ENCODE measurements at places on chromosomes 7 and 10.

DNA sequence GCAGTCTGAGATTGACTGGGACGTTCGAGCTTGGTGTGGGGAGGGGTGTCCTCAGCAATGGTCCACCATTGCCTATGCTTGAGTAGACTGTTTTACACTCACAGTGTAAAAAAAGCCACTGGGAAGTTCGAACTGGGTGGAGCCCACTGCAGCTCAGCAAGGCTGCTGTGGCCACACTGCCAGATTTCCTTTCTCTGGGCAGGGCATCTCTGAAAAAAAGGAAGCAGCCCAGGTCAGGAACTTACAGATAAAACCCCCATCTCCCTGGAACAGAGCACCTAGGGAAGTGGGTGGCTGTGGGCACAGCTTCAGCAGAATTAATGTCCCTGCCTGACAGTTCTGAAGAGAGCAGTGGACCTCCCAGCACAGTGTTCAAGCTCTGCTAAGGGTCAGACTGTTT lies 80.3 kb downstream of the BICC1 start:
- DNase-seq: no peak

DNA sequence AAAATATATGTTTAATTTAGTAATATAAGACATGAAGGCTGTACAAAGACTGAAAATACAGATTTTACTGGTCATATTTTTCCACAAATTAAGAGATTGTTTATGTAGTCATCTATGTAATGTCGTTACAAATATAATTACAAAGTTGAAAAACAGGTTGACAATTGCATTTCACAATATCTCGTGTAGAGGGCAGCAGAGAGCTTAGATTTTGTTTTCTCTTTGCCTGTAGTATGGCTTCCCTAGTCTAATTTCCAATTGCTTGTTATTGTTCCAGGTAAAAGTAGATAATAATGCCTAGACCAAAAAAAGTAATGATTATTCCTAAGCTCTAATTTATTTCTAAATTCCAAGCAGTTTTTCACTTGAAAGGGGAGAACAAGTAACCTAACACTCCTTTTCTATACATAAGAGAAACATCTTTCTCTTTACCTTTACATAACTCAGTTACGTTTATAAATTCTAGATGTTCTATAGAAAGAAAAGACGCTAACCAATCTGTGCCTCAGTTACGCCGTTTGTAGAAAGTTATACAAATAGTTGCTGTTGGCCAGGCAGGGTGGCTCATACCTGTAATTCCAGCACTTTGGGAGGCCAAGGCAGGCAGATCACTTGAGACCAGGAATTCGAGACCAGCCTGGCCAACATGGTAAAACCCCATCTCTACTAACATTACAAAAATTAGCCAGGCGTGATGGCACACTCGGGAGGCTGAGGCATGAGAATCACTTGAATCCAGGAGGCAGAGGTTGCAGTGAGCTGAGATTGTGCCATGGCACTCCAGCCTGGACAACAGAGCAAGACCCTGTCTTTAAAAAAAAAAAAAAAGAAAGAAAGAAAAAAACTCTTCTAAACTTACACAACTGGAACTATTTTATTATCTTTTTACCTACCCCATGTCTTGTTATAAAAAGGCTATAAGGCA lies 30.0 kb downstream of the NET1 start:
- no peak for DNase-seq

DNA sequence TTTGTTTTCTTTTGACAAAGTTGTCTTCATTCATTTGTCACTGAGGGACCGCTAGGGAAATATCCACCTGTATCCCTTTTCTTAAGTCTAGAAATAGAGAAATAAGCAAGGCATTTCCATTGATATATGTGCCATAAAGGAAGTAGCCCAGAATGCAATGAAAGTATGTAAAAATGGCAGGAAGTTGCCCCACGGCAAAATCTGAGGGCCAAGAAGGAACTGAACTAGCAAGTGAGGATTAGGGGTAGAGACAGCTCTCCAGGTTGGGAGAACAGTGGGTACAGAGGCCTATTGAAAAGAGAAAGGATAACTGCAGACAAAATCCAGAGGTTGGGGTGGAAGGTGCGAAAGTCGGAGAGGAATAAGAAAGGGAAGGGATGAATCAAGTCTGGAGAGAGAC lies 56.6 kb upstream of the TOMM7 start:
- no peak for DNase-seq

- DNase-seq: no peak
Observed at GRCh38 chr10:71821909-71822763, 28.9 kb downstream of the PSAP start.

- no peak for DNase-seq
Observed at GRCh38 chr10:4557469-4557868, 268.5 kb upstream of the AKR1E2 start.

- no peak for DNase-seq
Observed at GRCh38 chr7:25454562-25455041, 226.3 kb upstream of the NPVF start.

DNA sequence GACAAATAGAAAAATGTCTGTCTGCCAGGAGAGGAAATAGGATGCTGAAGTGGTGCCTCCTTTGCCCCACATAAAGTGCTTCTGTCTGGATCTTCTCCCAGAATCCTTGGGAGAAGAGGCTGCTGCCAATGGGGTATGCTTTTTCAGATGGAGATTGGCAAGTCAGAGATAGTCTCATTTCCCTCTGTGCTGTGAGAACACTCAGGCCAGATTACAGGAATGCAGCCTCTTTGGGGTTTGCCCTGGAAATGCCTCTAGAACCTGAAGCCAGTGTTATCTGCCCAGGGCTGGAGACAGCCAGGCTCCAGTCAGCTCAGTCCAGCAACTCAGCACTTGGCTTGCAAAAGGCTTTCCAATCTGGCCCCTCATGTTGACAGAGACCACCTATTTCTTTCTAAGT lies 119.1 kb upstream of the PHYHIPL start:
- no peak for DNase-seq

DNA sequence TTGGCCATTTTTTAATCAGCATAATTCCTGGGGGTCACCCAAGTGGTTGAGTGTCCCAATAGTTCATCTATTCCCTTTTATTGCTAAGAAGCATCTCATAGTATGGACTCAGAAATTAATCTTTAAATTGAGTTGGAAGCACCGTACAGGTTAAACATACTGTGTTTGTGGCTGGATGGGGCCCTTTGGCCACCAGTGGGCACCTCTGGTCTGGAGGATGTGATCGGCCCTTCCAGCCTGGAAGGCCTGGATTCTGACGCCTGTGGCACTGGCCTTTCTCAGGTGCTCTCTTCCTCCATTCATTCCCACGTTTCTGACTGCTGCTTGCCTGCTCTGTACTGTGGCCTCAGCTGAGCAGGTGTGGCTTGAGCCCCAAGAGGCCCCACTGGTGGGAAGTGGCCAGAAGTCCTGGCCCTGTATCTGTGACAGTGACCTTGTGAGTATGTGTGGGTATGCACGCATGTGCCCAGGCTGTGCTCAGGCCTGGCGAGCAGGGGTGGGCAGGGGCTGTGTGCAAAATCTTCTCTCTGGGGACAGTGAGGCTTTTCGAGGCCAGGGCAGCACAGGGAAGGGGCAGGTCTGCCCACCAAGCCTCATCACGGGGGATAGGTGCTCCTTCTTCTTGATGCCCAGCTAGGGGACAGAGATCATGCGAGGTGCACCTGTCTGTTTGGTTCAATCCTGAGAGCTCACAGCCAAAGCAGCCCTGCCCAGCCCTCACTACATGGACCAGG lies 30.1 kb downstream of the LDB3 start:
- no peak for DNase-seq

- peak; percentile 39 for DNase-seq
Observed at GRCh38 chr10:132848291-132848701, 62.3 kb upstream of the NKX6-2 start.

GRCh38 chr7:155183655-155184054 lies 113.5 kb downstream of the HTR5A start:
- no peak for DNase-seq

GRCh38 chr10:114911052-114911711 lies 26.8 kb upstream of the TRUB1 start:
- DNase-seq: no peak
